ENCODE measurements at places on chromosomes 7 and 10.

DNA sequence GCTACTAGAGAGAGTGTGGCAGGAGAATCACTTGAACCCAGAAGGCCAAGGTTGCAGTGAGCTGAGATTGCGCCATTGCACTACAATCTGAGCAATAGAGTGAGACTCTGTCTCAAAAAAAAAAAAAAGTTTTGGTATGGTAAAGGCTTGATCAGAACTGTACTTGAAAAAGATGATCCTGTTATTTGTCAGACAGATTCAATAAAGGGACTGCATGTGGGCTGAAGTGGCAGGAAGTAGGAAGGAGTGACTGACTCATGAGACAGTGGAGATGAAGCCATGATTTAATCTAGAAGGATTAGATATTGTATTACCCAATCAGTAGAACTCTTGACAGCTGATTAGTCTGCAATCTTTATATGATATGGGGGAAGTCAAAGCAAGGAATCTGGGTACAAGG lies 2.7 kb upstream of the TMEM254 start:
- DNase-seq: no peak

DNA sequence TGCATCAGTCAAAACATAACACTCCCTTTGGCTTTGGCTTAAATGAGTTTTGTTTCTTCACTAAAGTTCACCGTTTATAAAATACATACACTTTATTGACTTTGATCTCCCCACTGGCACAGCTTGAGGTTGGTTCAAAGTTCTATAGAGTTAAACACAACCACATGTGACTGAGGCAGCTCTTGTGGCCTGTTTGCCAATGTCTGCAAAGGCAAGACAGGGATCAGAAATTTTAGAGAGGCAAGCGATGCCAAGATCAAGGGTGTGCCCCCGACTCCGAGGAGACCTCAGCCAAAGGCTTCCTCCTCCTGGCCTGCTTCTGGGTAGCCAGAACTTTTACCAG lies 129.8 kb upstream of the JCAD start:
- no peak for DNase-seq

DNA sequence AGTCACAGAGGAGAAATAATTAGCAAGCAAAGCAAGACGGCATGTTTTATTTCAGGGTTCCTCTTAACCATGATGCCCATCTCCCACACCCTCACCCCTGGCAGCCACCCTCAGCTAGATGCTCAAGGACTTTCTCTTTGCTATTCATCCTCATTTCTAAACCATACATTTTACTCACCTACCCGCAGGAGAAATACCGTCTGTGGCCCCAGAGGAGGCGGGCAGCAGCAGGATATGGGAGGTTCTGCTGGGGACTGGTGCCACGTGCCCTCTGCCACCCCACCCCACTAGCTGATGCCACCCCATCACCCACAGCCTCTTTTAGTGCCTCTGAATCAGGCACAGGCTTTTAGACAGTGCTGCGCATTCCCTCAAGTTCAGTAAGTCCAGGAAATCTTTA lies 168.7 kb upstream of the ITGB1 start:
- DNase-seq: no peak

DNA sequence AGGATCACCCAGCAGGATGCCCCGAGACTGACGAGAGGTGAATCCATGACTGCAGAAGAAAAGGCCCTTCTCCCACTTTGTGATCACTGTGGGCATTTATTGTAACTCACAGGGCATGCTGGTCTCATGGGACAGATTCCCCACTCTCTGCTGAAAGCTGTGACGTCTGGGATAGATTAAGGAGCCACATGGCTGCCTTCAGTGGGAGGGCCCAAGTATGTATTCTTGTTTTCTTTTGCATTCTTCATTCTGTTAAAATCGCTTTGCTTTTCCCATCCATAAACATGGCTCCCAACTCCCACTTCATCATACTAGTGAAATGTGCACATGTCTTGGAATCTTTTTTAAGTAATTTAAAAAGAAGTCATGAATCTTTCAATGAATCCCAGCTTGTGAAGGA lies 67.2 kb downstream of the FAM107B start:
- DNase-seq: no peak

DNA sequence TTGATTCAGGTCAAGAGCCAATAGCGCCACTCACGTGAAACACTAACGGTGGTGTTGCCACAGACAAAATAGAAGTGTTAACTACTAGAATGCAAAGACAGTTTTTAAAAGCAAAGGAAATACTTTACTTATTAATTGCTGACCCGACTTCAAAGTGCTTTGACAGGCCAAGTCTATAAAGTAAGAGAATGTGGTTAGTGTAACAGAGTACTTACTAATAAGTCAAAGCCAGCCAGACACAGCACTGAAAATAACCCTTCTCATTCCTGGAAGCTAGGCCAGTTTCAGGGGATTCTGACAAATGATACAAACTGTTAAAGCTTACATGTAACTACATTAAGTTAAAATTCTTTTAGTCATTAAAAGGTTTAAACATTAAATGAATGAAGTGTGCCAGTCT lies 50.3 kb downstream of the ENO4 start:
- no peak for DNase-seq

- DNase-seq: no peak
Measured at GRCh38 chr10:30502266-30503060, 68.5 kb downstream of the MAP3K8 start.

DNA sequence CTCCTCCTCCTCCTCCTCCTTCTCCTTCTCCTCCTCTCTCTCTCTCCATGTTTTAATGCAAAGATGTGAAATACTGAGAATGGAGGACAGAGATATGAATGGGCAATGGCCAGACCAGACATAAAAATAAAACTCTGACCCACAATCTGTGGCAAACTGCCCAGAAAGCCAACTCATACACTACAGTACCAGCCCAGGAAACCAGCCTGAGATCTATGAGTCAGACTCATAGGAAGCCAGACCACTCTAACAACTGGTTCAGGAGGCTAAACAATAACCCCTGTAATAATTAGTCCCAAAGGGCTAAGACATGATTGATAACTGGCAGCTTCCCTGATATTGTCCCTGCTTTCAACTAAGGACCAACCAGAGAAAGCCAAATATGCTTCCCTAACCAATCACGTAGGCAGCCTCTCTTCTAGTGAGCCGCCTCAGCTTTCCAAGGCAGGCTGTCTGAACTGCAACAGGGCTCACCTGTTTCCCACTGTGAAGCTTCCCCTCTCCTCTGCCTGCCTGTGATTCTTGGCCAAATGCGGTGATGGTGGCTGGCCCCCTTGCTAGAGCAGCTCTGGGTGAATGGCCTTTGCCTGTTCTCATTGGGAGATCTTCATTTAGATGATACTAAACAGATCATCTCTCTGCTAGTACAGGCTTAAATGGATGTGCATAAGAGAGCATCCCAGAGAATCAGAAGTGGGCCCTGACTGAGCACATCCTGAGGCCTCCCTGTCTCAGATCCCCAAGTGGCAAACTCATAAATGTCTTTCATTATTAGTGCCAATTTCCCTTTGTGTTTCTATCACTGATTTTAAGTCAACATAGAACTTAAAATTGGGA lies 817.6 kb downstream of the TNS3 start:
- peak; percentile 82 for DNase-seq

- no peak for DNase-seq
Measured at GRCh38 chr7:157267956-157268355, 68.8 kb upstream of the DNAJB6 start.

DNA sequence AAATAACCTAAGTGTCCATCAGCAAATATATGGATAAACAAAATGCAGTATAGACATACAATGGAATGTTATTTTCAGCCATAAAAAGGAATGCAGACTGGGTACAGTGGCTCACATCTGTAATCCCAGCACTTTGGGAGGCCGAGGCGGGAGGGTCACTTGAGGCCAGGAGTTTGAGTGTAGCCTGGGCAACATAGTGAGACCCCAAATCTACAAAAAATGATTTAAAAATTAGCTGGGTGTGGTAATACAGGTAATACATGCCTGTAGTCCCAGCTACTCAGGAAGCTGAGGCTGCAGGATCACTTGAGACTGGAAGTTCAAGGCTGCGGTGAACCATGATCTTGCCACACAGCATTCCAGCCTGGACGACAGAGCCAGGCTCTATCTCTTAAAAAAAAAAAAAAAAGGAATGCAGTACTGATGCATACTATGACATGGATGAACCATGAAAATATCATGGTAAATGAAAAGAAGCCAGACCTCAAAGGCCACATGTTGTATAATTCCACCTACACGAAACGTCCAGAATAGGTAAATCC lies 6.9 kb downstream of the MCMBP start:
- no peak for DNase-seq

- no peak for DNase-seq
Measured at GRCh38 chr10:21924511-21924910, 79.0 kb downstream of the DNAJC1 start.

- no peak for DNase-seq
Measured at GRCh38 chr10:97067716-97068391, 117.9 kb downstream of the SLIT1 start.

- DNase-seq: no peak
Measured at GRCh38 chr10:48504141-48504885, 100.6 kb downstream of the ARHGAP22 start.

DNA sequence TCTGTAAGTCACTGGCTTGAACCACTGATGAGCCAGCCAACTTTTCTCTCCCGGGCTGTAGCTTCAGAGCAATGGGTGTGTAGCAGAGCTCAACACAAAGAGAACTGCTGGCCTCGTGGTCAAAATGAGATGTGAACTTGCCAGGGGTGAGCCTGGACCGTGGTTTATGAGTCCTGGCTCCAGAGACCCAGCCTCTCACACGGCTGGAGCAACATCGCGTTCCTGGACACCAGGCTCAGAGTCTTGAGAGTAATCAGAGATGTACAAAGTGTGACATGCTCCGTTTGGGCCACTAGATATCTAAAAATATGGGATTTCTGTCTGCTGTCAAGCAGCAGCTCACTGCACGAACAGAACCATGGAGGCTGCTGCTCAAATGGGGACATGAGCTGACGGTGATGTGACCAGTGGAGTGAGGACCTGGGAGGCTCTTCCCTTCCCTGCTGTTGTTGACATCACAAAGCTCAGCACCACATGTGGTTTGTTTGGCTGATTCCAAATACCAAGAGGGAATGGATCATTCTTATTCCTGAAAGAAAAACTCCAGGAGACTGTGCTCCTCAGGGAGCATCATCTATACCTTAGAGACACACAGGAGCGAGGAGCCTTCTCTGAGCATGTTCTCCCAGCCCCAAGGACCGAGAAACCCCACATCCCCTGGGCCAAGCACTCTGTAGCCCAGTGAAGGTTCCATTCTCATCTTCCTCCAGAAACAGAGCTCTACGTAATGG lies 9.2 kb upstream of the SVIL start:
- DNase-seq: no peak

DNA sequence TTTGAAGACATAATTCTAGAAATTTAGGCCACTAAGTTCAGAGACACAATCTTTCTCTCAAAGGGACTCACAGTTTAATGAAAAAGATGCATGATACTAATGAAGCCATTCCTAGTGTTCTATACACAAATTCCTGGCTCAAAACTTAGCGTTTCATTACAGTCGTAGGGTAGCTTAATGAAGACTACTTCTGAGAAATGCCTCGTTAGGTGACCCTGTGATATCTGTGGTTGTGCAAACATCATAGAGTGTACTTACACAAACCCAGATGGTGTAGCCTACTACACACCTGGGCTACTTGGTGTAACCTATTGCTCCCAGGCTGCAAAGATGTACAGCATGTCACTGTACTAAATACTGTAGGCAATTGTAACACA lies 488 bp upstream of the CHCHD3 start:
- no peak for DNase-seq

DNA sequence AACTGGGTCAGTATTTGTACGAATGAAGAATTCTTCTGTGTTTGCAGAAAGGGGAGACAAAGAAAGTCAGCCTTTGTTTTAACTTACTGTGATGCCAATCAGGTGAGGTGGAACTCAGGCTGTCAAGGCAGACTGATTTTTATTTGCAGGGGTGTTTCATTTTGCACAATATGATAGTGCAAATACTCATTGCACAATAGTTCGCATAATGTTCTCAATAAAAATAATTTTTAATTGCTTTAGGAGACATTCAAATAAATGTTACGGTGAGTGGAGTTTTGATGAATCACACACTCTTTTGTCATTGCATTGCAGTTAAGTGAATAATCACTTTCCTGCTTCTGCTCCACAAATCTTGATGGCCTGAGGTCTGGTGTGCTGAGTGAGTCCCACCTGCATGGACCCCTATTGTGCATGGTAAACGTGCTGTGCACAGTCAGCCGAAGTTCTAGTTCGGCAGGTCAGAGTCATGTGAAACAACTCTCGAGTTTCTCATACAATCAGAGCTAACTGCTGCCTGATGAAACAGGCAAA lies 141.3 kb upstream of the FZD8 start:
- no peak for DNase-seq

- no peak for DNase-seq
Measured at GRCh38 chr7:3859431-3859830, 558.4 kb downstream of the SDK1 start.

- no peak for DNase-seq
Measured at GRCh38 chr10:123729523-123729922, 63.4 kb downstream of the GPR26 start.

DNA sequence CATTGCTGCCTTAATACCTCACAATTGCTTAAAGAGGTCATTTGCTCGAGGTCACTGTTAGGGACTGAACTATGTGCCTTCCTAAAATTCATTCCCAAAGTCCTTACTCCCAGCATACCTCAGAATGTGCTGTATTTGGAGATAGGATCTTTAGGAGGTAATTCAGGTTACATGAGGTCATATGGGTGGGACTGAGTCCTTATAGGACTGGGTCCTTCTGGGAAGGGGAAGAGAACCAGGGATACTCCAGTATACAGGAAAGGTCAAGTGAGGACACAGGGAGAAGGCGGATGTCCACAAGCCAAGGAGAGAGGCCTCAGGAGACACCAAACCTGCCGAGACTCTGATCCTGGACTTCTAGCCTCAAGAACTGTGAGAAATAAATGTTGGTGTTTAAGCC lies 253.3 kb downstream of the PRPF18 start:
- DNase-seq: no peak

GRCh38 chr10:113086282-113086681 lies 136.2 kb downstream of the TCF7L2 start:
- DNase-seq: no peak

DNA sequence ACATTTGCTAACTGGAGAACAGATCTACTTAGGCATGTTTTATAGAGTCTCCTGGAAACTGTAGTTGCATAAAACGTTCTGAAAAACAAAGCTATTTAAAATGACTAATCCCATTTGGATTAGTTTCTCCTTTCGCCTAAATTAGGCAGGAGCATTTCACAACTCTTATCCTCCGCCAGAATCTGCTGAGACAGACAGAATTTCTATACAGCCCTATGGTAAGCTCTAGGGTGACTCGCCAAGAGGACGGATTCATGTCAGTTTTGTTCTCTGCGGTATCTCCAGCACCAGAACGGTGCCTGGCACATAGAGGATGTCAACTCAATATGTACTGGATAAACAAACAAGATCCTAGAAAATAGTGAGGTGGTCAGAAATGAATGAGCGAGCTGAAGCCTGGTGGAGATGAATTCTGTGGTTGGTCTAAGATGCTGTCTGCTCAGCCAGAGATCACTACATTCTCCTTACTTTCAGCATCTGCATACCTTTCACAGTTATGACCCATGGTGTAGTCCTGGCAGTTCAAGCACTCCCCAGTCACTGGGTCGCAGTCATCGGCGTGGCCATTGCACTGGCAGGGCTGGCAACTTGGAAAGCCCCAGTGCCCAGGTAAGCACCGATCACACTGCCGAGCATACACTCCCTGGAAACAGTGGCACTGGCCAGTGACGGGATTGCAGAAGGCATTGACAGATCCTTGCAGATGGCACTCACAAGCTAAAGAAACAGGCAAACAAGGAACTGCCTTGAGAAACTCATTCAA lies 44.0 kb downstream of the LAMB1 start:
- DNase-seq: no peak
